ENCODE measurements at places on chromosomes 1 and 21. TPM values are rescaled to one million over a fixed set of nuclear protein-coding genes. Genes with fewer than 3 reads are reported as not detected.

DNA sequence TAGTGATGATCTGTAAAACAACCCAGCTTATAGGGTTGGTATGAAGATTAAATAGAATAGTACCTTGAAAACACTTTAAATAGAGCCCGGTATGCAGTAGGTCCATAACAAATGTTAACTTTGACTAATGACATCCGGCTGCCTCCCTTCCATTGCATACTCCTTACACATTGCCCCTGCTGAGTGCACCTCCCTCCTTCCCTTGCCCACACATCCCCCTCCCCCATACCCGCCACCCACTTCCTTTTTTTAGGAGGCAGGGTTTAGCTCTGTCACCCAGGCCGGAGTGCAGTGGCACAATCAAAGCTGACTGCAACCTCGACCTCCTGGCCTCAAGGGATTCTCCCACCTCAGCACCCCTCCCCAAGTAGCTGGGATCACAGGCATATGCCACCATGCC lies 24.4 kb upstream of the ZC3H12A start:
- DNase-seq, result no peak

- no peak for DNase-seq
Observed at GRCh38 chr1:241417258-241417657, 60.3 kb upstream of the RGS7 start.

DNA sequence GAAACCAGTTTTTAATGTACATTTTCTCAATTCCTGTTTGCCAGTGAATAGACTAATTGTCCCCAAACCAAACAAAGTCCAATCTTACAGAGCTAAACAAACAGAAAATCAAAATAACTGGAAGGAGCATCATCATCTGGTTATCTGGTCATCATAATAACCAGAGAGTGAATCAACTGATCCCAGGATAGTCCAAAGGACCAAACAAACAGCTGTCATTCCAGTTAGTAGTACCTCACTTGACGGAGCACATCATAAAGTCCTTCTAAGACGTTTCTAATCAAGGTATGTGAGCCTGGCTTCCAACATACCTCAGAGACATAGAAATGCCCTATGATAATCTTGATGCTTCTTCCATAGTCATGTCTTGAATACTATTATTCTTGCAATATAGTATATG lies 240.5 kb downstream of the LTN1 start:
- no peak for DNase-seq

DNA sequence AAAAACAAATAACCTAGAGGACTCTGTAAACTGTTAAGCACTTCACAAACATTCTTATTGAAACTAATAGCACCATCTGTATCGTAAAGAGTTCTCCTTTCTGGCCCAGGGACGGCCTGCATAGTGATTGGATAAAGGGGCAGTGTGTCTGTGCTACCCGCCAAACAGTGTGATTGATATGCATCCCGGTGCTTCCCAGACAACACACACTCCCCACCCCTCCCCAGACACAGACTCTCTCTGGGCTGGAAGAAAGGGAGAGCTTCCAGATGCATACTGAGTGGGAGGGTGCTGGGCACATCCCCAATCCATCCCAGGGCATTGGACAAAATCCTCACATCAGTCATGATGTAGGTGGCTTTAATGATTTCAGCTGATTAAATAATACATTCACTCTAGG lies 3.7 kb downstream of the HSD11B1 start:
- no peak for DNase-seq

GRCh38 chr21:33750017-33750416 lies 107.7 kb downstream of the ITSN1 start:
- peak; percentile 63 for DNase-seq

Gene SMYD3
- 9.9 TPM for total RNA-seq

Gene SETD4
- total RNA-seq, result 8.4 TPM

Gene ADGRL4
- 17.6 TPM for total RNA-seq

Gene FAM78B
- 4.9 TPM for total RNA-seq

Measured in right cardiac atrium (tissue), 5 donors.